ENCODE measurements at places on chromosomes 5 and 9.

DNA sequence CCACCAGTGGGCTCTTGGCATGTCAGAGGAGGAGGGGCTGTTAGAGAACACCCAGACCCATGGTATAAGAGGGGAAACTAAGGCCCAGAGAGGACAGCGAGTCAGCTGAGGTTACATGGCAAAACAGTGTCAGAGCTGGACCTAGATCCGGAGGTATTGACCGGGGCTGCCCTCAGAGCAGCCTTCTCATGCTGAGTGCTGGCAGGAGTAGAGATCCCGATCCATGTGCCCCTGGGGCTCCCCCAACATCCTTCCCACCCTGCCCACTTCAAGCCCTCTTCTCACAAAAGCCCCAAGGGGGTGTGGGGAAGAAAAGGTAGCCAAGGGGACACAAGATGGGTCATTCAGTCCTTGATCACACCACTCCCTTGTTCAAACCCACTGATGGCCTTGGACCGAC lies 19.9 kb downstream of the CSF1R start:
- no peak for DNase-seq

DNA sequence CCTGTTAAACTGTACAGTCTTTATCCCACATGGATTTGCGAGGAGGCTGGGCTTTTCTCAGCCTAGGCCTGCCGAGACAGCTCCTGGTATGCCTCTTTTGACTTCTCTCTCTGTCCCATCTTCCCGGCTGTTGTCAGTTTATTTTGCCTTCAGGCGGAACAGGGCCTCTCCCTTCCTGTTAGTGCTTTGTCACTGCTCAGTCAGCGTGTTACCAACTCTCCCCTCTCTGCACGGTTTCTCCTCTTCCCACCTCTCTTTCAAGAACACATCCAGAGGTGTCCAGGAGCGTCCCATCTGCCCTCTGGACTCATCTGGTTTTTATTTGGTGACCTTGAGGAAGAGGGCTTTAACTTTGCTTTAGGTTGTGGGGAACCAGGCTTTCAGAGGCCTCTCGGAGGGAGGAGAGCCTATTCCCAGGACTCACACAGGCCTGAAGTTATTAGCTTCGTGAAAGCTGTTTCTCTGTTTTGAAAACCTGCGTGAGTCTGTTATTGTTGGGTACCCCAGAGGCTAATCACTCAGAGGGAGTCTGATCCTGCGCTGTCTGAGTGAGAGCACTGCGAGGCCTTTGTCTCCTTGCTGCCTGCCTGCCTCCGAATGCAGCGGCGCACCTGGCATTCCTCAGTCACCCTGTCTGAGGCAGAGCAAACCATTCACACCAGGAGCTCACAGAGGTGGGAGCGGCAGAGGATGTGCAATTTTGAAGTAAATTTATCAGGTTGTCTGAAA lies 234.4 kb upstream of the MPDZ start:
- DNase-seq = peak; percentile 62

DNA sequence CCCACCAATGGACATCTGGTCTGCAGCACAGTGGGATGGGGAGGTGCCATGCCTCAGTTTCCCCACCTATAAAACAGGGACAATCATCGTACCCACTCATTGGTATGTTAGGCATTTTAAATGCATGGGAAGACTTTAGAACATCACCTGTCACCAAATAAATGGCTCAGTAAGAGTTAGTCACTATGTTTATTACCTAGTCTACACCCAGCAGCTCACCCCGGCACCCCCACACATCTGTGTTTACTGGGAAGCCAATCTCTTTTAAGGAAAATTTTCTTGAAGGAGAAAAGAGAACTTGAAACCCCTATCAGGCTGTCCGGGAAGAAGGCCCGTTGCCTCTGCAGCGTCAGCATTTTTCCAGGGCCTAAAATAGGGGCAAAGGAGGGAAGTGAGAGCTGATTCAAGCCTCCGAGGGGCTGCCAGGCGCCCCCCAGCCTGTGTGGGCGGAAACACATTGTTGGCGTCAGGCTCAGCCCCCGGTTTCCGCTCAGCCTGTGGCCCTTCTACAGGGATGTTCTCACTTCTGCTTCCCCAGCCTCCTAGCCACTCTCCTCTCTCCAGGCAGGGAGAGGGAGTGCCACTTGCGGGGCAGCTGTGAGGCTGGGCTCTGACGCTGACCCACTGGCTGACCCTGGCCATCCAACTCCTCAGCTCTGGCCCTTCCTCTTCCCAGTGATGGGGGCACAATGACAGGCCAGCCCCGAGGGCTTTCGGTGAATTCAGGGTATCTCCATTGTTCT lies 4.6 kb downstream of the CSF1R start:
- DNase-seq = peak; percentile 66

- DNase-seq = no peak
Observed at GRCh38 chr5:37088009-37088408, 161.2 kb downstream of the CPLANE1 start.

GRCh38 chr9:124835026-124835557 lies 18.2 kb upstream of the WDR38 start:
- DNase-seq = peak; percentile 72

GRCh38 chr5:1757511-1757910 lies 42.1 kb downstream of the MRPL36 start:
- DNase-seq = no peak

DNA sequence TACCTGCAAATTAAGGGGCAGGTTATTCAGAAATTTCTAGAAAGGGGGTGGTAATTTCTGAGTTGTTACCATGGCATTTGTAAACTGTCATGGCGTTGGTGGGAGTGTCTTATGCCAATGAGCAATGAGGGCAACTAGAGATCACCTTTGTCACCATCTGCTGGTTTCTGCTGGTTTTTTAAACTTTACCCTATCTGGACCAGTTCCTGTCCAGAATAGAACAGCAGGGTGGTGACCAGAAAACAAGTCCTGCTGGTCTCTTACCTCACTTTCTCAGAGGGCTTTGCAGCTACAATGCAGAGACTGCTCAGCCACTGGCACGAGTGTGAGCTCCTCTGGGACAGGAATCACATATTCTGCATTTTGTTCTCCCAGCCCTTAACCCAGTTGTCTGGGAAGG lies 51.4 kb downstream of the FAM114A2 start:
- DNase-seq = no peak

Measured in right forelimb (tissue), 1 donor.